ENCODE measurements at places on chromosomes 7 and 10.

- no peak for DNase-seq
Observed at GRCh38 chr10:78556705-78557432, 511.9 kb upstream of the ZMIZ1 start.

DNA sequence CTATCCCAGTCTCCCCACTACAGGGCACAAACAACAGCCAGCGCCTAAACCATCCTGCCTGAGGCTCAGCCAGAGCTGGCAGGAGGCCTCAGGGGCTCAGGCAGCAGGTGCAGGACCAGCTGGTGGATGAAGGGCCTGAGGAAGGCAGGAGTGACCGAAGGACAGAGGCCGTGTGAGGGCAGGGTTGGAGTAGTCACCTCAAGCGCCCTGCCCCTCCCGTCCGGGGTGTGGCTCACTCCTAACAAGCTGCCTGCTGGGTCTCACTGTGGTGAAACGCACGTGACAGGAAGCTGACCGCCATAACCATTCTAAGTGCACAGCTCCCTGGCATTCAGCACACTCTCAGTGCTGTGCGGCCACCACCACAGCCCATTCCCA, 281.1 kb downstream of the ELFN1 start:
- DNase-seq, result peak; percentile 87

DNA sequence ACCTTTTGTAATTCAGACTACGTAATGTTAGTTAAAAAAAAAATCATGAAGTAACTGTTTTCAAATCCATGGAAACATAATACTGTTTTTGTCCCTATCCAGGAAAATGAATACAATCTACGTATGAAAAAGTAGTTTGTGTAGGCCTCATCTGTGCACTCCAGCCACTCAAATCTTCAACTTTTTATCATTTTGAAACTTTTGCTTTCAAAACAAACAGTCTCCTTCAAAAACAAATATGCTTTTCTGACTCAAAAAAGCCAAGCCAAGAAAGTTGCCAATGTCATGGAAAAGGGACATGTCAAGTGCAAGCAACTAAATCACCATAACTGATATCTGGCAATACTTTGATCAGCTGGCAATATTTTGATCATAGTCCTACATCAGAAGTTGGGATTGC, 13.1 kb downstream of the THNSL1 start:
- DNase-seq, result no peak

DNA sequence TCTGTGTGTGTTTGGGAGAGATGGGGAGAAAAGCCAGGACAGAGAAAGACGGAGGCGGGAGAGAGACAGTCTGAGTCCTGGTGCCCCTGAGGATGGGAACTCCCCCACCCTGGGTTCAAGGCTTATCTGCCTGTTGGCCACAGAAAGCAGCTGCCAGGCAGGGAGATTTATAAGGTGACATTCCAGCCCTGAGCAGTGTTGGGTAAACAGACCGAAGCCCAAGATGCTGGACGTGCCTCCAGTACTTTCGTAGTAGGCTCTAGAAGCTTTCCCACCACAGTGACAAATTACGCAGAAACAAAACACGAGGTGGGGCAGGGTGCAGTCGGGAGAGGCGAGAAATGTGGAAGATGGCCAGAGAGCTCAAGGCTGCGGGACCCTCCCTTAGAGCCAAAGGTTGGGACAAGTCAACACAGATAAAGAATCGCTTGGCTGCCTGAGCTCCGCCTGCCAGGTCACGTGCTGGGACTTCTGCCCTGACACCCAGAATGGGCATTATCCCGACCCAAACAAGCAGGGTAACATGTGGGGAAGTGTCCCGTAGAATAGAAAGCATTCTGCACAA, 41.1 kb downstream of the CCDC3 start:
- no peak for DNase-seq

- no peak for DNase-seq
Observed at GRCh38 chr7:142523821-142524460, 225.3 kb upstream of the PRSS1 start.

DNA sequence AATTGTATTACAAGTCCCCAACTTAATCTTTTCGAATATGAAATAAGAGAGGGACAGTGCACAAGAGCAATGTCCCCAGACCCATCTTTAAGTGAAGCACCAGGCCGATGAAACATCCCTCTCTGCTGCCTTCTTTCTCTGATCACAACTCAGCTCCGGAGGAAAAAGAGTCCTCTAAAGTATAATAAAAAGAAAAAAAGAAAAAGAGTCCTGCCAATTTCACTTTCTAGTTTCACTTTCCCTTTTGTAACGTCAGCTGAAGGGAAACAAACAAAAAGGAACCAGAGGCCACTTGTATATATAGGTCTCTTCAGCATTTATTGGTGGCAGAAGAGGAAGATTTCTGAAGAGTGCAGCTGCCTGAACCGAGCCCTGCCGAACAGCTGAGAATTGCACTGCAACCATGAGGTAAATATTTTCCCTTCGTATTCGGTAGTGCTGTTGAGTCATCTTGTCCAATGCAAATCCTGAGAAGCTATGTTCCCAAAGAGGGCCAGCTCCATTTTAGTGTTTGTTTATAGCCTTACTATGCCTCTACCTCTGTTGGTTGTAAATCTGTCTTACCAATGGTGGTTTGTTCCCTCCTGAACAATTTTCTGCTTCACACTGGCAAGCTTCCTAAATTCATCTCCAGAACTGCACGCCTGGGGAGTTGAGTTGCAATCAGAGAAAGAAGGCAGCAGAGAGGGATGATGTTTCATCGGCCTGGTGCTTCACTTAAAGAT, at the start of gene IFIT2:
IFIT2 (plus strand) TSS at position 326 of the 725 bp plus-strand sequence; CDS start at position 404, 78 bp downstream.
- DNase-seq, result peak; percentile 55

DNA sequence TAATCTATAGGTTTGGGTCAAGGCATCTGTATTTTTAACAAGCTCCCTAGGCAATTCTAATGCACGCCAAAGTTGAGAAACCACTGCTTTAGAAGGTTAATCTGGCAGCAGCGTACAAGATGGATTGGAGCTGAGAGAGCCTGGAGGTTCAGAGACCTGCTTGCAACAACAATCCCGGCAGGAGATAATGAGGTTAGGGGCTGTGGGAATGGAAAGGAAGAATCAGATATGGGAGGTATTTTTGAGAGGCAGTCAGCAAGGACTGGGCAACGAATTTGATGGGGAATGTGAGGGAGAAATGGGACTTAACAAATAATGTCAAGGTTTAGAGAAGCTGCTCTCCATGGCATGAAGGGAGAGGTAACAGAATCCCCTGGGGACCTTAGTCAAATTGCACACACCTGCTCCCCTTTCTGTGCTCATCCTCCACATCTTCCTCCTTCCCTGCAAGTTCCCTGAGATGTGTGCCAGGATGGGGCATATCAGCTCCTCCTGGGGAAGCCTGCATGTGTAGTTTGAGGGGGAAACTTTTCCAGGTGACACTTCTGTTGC, 731.0 kb upstream of the GALNT17 start:
- no peak for DNase-seq

DNA sequence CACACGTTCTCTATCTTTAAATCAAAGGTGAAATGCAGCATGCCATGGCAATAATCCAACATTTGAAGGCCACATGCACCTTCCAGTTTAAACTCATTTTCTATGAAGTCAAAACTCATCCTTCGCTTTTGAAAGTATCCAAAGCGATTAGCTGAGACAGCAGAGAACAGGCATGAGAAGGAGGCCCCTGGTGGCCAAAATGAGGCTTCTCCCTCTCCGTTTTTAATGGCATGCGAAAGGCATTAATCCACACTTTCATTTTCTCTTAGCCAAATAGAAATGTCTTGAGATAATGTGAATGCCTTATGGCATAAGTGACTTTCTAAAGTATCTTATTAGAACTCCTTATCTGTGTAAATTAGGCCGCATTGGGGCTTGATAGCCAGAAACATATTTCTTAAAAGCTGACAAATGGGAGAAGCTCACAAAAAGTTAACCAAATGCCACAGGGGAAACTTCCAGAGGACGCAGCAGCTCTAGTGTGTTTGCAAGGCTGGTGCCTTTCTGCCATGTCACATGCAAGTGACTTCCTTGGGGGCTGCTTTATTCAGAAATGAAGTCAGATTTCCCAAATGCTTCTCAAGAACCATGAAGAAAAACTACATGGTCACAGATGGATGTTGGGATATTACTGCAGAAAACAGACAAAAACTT, 1189.6 kb downstream of the SORCS1 start:
- peak; percentile 8 for DNase-seq

GRCh38 chr10:119409906-119410305, 132.6 kb downstream of the RGS10 start:
- no peak for DNase-seq

DNA sequence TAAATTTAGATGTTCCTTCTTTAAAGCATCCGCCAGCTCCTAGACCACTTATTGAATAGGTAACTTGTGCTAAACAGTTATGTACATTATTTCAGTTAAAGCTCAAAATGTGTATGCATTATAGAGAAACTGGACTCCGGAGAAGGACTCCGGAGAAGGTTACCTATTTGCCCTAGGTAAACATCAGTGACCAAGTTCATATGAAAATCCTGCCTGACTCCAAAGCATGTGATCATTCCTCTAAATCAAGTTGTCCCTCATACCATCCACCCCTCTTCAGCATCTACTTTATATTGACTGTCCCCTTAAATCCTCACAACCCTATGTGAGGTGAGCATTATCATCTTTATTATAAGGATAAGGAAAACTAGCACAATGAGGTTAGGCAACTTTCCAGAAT, 147.5 kb downstream of the SRPK2 start:
- DNase-seq, result no peak

DNA sequence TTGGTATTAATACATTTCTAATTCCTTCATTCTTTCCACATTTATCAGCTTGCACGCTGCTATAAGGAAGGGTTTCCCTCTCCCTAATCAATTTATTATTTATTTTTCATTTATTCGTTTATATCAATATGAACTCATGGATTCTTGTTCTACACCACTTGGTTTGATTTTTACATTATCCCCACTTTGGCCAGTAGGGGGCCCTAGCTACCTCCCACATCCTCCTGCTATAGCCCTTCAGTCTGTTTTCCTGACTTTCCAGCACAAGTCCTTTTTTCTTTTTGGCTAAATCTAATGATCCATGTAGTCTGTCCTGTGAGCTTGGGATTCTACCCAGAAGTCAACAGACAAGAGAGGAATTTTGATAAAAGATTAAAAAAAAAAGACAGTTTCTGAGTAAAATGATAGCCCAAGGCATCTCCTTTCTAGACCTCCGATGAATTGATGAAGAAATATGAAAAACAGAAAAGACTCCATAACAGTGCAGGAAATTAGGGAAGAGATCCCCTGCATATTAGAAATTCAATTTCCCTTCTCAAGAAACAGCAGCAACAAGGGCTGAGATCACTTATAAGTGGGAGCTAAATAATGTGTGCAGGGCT, 47.7 kb downstream of the LYZL2 start:
- DNase-seq, result peak; percentile 46

DNA sequence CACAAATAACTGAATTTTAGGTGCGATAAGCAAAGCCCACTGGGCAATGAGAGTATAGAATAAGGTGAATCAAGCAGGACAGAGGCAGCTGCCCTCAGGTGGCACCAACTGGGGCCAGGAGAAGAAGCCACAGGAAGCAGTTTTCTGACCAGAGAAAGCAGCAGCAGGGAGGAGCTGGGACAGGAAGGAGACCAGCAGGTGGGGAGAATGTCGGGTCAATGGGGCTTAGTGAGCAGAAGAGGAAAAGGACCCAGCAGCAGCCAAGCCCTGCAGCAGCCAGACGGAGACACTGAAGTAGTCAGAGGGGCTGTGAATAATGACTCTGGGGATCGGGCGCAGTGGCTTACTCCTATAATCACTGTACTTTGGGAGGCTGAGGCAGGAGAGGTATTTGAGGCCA, 209.6 kb upstream of the SH2B2 start:
- no peak for DNase-seq

GRCh38 chr7:39971924-39972323, 21.9 kb downstream of the CDK13 start:
- no peak for DNase-seq

GRCh38 chr10:112307358-112308124, 24.3 kb downstream of the TECTB start:
- DNase-seq, result peak; percentile 29

DNA sequence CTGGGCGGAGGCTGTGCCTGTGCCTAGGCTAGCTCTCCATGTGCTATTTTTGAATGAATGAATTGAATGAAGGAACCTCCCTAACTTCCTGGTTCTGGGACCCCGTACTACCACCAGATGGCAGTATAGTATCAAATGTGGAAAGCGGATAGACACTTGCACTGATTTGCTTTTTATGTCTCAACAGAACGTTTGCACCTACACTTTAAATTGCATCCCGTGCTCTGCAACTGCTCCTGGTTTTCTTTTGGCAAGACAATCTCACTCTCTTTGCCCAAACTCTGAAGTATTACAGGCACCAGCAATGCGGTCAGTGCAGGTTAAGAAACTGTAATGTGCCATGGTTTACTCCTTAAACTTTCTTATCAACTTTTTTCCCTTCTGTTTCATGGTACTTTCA, 6.5 kb downstream of the FZD8 start:
- peak; percentile 58 for DNase-seq

GRCh38 chr10:62972103-62972502, 155.9 kb upstream of the EGR2 start:
- no peak for DNase-seq

DNA sequence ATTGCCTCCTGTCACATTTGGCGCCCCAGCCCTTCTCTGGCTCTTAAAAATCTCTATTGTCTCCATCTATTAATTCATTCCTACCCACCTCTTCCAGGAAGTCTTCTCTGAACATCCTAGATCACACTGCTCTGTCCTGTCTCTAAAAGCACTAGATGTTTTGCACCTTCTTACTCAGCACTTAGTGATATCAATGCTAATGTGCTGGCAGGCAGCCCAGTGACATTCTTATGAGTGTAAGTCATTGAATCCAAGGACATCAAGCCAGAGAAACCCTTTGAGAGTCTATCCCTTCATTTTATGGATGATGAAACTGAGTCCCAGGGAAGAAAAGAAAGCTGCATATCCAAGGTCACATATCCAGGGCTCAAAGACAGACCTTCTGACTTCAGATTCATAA, 48.3 kb upstream of the PAX2 start:
- peak; percentile 23 for DNase-seq

DNA sequence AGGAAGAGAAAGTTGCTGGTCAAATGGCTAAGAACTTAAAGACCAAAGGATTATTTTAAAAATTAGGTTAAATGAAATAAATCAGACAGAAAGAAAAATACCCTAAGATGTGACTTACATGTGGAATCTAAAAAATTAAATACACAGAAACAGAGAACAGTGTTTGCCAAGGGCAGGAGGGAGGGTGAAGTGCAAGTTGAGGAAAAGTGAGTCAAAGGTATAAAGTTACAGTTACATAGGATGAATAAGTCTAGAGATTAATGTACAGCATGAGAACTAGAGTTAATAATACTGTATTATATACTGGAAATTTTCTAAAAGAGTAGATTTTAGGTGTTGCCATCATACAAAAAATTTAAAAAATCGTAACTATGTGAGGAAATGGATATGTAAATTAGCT, 146.3 kb downstream of the MDFIC start:
- DNase-seq, result no peak

DNA sequence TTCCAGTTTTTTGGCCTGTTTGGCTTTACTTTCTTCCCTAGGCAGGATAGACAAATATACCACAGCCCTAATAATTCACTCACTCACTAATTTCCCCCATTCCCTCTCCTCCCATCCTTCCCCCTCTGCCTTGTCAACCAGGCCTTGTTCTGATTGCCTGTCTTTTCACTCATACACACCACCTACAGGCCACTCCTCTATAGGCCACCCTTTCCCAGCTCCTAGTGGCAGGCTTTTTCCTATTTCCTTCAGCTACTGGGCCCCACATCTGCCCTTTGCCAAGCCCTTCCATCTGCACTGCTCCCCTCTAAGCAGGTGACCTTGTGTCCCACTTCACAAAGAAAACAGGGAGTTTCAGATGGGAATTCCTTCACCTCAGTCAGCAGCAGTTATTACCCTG, 59.8 kb upstream of the MSRB2 start:
- DNase-seq, result peak; percentile 17

- DNase-seq, result no peak
Observed at GRCh38 chr10:119654540-119654939, 3.4 kb downstream of the BAG3 start.

All from SW480 (cell line).